Stimulated activated CD4-positive, alpha-beta T cell treated with anti-CD3 and anti-CD28 coated beads, Interleukin-2, amount 100 ng/mL, for 48 hours (primary cell): ENCODE measurements at places on chromosomes 5 and 9.

GRCh38 chr5:42404366-42404765 lies 18.9 kb upstream of the GHR start:
- no peak for DNase-seq

DNA sequence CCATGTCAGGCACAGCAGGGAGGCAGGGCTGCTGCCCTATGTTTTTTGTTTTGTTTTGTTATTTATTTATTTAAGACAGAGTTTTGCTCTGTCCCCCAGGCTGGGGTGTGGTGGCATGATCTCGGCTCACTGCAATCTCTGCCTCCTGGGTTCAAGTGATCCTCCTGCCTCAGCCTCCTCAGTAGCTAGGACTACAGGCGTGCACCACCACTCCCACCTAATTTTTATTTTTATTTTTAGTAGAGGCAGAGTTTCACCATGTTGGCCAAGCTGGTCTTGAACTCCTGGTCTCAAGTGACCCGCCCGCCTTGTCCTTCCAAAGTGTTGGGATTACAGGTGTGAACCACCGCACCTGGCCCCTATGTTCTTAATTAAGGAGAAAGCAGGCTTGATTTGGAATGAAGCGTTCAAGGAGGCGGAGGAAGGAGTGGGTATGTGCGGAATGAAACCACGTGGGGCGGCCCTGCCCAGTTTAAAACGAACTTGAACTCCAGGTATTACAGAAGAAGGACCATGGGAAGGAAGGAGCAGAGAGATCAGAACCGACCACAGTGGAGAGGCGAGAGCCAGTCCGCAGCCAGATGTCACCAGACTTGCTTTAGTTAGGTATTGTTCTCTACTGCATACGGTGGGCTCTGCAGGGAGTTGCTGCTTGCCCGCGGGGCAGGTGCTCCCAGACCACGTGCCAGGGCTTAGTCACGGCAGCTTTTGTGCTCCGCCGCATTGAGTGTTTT lies 34.9 kb upstream of the EPB41L4B start:
- DNase-seq = no peak

GRCh38 chr9:77561331-77562018 lies 86.6 kb downstream of the GNA14 start:
- DNase-seq = no peak

DNA sequence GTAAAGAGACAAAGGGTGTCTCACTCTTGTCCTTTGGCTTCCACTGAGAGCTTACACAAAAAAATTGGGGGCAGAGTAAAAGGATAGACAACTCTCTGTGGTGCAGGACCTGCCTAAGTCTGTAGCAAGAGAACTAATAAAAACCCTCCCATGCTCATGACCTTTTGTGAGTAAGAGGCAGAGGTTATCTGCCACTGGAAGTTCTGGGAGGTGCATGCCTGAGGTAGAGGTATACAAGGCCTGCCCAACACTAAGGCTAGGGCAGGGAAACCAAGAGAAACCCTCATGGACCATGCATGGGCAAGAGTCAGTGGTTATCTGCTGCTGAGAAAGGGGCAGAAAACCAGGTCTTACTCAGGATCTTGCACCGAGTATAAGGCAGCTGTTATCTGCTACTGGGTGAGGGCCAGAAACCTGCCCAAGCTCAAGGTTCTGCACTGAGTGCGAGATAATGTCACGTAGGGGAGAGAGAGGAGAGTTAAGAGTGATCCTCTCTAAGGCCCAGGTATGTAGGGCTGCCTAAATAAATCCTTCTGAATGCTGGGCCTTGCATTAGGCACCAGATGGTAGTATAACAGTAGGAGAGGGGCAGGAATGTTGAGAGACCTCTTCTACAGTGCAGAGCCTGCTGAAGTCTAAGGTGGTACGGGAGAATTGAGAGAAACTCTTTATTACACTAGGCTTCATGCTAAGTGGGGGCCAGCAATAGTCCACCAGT lies 143.4 kb downstream of the MACROH2A1 start:
- DNase-seq = no peak

GRCh38 chr5:149345892-149346222 lies 558 bp downstream of the GRPEL2 start:
- no peak for DNase-seq

DNA sequence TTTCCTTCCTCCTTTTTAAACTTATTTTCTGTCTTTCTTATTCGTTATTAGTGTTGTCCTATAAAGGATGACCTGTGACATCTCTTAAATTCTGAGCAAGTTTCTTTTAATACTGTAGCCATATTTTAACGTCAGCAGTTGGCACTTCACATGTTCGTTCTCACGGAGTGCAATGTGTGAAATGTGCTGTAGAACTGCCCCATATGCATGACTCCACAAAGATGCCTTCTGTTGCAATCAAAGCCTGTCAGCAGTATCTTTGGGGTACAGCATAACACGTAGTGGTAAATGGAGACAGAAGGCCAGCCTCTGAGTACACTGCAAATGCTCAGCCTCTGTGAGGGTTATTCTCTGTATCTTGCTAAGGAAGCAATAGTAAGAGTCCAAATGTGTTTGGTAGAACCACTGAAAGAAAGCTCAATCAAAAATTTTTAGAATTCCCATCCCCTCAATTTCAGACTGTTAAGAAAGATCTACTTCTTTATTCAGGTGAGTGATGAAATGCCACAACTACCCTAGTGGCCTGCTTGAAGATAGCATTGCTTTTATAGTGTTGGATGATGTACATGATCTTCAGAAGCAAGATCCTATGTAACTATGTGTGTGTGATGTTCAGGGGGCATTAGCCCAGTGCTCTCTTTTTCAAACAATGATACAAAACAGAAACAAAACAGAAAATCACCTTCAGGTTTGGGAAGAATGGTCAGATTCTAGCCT lies 277.7 kb downstream of the TMEM167A start:
- DNase-seq = no peak

DNA sequence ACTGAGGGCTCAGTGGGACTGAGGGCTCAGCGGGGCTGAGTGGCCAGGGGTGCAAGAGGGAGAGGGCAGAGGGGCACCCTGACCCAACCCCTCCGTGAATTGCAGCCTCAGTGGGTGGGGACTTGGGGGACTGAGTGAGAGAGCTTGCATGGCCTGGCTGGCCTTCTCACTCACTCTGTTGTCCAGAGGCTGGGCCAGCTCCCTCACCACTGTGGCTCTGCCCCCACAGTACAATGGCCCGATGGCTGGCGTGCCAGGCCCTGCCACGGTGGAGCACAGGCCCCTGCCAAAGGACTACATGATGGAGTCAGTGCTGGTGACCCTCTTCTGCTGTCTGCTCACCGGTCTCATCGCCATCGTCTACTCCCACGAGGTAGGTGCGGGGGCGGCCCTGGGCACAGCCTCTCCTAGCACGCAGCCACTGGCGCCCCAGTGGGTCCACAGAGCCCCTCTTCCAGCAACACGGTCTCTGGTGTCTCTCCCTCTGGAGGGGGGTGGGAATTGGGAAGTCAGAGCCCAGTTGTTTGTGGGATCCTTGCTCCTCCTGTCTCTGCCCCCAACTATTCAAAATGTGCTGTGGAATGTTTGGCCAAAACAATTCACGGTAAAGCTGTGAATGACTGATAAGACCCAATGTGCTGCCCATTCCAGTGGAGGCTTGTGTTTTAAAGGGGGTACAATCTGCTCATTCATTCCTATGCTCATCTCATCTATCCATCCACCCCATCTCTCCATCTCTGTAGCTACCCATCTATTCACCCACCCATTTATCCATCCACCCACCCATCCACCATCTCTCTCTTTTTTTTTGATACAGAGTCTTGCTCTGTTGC lies 10.7 kb downstream of the PRRT1B start:
- DNase-seq = no peak

GRCh38 chr9:126316085-126316655 lies 10.5 kb upstream of the MVB12B start:
- no peak for DNase-seq

GRCh38 chr5:147855774-147856069 lies 22.8 kb upstream of the SCGB3A2 start:
- DNase-seq = no peak

DNA sequence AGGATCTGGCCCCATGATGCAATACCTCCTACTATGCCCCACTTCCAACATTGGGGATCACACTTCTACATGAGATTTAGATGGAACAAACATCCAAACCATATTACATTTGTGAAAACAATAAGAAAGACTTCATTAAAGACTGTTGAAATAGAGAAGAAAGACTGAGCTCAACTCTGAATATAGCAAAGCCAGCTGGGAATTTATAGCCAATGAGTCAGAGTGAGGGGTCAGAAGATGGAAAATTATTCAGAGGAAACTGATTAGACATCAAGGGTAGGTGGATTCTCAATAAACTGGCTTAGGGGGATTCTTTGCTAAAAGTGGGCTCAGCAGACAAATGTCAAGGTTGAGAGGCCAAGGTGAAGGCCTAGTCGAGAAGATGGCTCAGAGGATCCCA lies 25.6 kb downstream of the BTF3 start:
- DNase-seq = no peak

DNA sequence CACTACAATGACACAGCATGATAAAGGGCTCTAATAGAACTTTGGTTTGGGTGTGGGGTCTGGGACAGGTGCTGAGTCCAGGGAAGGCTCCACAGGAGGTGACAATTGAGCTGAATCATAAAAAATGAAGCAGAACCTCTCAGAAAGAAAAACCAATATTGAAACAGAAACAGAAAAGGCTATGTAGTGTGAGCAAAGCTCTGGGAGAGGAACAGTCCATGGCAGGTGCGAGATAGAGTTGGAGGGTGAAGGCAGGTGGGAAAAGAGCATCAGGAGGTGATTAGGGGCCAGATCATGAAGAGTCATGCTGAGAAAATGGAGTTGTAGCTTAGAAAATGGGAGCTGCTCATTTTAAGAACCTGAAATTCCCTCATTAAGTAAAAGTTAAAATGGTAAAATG lies 164.9 kb downstream of the KCTD16 start:
- no peak for DNase-seq

DNA sequence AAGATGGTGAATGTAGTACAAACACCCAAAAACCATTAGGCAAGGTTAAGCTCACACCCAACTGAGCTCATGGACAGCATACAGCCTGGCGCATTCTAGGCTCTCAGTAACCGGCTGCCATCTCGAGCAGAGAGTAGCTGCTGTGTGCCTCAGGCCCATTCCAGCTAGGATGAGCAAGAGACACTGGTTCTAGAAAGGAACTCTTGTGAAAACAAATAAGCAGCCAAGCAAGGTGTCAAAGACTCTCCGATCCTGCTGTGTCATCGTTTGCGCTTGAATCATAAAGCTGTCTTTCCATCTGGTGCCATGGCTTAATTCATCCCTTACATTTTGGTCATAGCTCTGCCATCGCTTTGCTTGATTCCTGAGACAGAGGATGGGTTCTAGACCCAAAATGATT lies 135.4 kb upstream of the MSX2 start:
- no peak for DNase-seq

DNA sequence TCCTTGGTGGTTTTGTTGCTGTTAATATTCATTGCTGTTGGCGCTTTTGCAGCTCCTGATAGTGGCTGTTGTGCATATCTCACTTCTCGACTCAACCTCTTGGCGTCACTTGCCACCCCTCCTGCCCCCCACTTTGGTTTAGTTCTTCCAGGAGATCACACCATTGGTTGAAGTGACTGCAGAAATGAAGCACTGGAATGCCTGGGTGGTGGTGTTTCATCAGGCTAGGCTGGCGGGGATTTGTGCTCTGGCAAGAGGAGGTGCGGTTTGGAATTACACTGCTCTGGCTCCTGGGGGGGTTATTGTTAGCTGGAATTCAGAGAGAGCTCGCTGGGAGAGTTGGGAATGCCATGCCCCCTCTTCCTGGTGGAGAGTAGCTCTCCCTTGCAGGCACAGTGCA lies 11.5 kb downstream of the PRRC2B start:
- DNase-seq = no peak

DNA sequence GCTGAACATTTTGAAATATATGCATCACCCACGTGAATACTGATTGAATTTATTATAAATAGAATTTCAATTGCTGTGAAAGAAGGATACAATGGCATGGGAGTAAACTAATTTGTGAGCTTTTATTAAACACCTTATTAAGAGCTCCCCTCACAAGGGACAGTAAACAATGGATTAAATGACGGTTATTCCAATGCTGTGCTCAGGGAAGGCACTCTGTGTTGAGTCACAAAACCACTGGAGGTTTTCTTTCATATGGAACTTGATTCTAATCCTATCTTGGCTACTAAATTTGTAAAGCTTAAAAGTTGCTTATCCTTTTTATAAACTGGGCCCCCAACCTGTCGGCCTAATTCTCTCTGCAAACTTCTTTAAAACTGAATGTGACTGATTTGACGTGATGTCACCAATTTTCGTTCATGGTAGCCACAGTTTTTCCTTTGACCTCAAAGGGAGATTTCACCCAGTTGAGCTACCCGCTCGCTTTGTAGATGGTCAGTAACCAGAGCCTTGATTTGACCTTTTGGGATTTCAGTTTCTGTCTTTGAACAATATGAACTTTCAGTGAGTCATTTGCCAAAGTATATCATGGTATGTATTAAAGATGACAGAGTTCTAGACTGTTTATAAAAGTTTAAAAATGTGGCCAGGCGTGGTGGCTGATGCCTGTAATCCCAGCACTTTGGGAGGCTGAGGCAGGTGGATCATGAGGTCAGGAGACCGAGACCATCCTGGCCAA lies 61.3 kb upstream of the PIK3R1 start:
- no peak for DNase-seq

DNA sequence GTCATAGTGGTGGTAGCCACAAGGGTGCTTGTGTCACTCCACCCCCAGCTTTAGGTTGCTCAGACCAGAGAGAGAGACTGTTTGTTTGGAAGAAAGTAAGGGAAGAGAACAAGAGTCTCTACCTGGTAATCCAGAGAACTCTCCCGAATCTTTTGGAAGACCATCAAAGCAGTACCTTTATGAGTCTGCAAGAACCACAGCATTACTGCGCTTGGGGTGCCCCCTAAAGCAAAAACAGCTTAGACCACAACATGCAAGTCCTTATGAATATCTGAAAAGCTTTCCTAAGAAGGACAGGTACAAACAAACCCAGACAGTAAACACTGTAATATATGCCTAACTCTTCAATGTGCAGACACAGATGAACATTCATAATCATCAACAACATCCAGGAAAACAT lies 1398.6 kb upstream of the C9orf72 start:
- DNase-seq = no peak

DNA sequence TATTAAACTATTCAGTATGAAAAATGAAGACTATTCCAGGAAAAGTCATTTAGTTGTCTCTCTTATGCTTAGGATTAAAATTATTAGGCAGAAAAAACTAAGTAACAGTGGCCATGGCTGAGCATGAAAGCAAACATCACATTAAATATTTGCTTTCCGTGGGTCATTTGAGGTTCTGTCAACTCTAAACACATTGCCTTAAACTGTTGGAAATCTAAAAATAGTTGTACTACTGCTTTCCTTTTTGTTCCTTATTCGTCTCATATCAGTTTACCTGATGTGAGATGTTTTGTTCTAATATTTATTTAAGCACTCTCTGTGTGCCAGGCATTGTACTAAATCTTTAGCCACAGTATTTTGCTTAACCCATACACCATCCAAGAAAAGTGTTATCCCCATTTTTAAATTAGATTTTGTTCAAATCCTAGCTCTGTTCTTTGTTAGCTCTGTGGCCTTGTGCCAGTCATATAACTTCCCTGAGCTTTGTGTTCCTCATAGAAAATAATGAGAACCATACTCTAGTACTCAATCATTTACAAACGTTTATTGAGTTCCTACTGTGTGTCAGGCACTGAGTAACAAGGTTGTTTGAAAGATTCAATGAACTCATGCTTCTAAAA lies 18.7 kb upstream of the ZNF608 start:
- DNase-seq = no peak
